ENCODE measurements at places on chromosomes 2 and 18.

- no peak for DNase-seq
Observed at GRCh38 chr2:237258615-237259014, 155.3 kb downstream of the COL6A3 start.

DNA sequence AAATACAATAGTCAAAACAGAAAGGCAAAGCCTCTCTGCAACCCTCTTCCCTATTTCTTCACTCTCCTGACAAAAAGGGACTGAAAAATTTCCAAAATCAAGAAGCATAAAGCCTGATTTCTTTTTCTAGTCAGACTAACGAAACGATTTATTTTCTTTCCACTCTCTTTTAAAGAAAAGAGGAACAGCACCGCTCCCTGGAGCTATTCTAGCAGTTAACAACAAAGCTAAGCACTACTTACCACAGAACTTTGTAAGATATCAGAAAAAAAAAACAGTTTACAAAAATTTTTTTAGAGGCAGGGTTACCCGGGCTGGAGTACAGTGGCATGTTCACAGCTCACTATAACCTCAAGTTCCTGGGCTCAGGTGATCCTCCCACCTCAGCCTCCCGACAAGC, 14.4 kb upstream of the FHL2 start:
- no peak for DNase-seq

DNA sequence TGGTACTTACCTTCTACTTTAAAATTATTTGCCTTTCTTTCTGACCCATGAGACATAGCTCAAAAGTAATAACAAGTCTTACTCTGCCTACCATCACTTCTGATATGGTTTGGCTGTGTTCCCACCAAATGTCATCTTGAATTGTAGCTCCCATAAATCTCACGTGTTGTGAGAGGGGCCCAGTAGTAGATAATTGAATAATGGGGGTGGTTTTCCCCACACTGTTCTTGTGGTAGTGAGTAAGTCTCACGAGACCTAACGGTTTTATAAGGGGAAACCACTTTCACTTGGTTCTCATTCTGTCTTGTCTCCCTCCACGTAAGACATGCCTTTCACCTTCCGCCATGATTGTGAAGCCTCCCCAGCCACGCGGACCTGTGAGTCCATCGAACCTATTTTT, 47.5 kb downstream of the GALNT3 start:
- DNase-seq, result no peak

GRCh38 chr2:129610766-129611165, 368.7 kb upstream of the RAB6C start:
- DNase-seq, result no peak

DNA sequence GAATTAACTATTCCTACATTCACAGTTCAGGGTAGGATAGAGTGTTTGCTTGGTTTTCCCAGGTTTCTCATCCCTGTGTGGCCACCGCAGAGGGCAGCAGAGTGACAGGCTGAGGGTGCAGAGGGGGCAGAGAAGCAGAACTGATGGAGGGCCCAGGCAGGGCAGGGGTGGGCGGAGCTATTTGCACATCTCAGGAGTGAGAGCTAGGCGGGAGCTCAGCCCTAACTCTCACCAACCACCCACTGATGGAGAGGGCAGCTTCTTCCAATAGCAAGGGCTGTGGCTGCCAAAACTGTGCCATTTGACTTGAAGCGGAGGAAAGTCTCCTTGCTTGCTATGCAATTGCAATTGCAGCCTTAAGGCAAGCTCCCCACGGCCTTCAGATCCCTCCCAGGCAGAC, 12.0 kb upstream of the DARS1 start:
- no peak for DNase-seq

Data from GM23248 (cell line).